ENCODE measurements at places on chromosomes 2 and 18.
A peak's percentile ranks its signal among the peaks of the same experiment; 100 is the strongest.

DNA sequence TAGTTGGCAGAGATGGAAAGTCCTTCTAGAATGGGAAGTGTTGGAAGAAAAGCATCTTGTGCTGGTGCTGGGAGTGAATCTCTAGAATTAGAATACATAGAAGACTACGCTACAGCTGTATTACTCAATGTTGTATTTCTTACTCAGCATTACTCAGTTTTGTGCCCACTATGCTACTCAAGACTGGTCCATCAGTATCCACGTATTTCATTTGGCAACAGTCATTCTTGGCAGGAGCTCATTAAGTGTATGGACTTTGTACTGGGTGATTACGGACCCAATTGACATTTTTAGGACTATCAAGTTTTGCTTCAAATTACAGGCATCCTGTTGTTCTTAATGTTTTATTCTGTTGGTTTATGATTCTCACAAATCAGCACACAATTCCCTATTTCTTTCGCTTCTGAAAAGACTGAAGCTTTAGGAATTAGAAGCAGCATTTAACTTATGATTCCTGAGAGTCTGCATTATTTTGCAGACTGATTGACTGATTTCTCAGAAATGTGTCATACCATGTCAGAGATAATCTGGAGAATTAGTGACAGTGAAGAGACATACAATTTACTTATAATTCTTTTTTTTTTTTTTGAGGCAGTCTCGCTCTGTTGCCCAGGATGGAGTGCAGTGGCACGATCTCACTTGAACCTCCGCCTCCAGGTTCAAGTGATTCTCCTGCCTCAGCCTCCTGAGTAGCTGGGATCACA lies 136.9 kb downstream of the MYO3B start:
- no peak for DNase-seq

GRCh38 chr2:35821675-35822074 lies 533.9 kb upstream of the CRIM1 start:
- DNase-seq = no peak

GRCh38 chr2:19457809-19458208 lies 99.4 kb upstream of the OSR1 start:
- no peak for DNase-seq

DNA sequence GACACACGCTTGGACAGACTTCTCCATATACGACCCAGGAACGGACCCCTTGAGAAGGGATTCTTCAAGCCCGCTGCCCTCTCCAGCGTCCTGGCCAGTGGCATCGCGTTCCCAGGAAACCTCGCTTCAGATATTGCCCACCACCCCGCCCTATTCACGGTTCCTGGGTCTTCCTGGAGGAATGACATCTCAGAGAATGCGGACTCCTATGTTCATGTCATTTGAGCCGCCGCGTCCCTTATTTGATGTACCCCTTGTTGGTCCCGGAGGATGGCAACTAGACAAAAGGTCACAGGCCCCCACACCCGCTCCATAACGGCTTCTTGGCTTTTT lies 588 bp upstream of the CCDC93 start:
- no peak for DNase-seq

DNA sequence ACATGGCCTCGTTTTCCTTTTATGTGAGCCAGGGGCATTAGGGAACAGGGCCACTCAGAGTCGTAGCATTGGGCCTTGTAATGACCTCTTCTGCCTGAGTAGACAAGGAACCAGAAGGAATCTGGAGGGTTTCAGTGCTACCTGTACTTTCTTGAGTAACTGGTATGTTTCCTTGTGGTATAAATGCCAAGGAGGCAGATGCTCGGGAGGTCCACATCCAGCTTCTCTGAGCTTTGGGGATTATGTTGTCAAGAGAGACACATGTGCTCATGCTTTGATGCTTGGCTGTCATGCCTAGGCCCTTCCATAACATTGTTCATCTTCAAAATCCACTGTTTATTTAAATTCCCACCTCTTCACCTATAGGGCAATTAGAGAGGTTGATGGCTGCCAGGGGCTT lies 26.3 kb downstream of the FOSL2 start:
- DNase-seq = no peak

DNA sequence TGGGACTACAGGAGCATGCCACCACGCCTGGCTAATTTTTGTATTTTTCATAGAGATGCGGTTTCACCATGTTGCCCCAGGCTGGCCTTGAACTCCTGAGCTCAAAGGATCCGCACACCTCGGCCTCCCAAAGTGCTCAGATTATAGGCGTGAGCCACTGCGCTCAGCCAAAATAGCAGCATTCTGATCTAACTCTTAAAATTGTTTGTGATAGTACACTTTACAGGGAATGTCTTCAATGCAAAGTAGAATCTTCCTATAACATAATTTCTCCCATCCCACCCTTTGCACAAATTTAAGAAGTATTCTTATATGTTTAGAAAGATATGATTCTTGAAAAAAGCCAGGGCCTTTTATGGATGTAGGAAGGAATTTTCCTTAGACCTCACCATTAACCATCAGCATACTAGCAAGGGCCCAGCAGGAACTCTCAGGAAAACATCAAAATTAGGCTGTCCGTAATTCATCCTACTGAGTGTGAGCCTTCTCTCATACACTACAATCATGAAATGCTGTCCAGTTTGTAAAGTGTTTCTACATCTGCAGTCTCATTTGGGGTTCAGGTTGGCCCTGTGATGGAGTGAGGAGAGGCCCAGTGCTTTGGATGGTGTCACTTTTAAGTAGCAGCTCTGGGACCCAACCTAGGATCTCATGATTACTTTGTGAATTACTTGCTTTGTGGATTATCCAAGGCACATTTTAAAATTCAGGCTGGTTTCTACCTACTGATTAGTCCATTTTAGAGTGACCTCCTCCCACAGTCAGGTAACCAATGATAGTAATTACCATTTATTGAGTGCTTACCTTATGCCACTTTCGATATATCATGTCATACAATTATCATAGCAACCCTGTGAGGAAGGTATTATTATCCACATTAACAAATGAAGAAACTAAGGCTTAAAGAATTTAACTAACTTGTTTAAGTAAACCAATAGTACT lies 37.5 kb upstream of the DLX1 start:
- DNase-seq = no peak

GRCh38 chr2:82875858-82876257 lies 1583.2 kb downstream of the SUCLG1 start:
- no peak for DNase-seq

- no peak for DNase-seq
Measured at GRCh38 chr2:38163006-38163405, 87.1 kb upstream of the CYP1B1 start.

DNA sequence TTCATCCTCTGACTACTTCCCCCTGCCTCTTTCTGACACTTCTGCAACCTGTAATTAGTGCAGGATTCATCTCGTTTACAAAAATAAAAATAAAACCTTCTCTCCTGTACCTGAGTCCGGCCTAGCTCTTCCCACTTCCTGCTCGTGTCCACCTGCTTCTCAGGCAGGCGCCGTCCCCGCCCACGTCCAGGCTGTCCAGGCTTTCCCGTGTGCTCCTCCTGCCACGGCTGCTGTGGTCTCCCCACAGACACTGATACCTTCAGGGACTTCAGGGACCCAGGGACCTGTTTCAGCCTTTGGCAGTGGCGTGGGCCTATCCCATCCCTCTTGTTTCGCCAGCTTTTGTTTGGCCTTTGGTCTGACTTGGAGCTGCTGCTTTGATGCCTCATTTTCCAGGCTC lies 272.5 kb downstream of the PHLPP1 start:
- no peak for DNase-seq

GRCh38 chr2:88090446-88091283 lies 23.0 kb downstream of the SMYD1 start:
- DNase-seq = no peak

DNA sequence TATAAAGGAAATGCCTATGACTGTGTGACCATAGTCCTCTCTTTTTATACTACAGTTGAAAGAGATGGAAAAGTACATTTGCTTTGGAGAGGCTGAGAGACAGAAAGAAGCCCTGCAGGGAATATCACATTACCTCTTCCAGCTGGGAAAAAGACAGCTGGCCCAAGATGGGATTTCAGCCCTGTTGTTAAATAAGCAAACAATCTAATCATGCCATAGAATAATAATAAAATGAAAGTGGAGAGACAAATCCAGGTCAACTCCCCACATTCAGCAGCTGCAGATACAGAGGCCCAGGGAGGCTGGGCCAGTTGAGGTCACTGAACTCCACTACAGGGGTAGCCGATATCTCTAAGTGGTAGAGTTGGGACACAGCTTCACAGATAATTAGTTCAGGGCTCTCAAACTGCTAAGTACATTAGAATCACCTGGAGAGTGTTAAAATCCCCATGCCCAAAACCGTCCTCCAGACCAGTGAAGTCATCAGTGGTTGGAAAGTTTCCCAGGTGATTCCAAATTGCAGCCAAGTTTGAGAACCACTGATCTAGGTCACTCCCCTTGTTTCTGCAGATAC lies 81.9 kb downstream of the MOGAT1 start:
- DNase-seq = no peak

GRCh38 chr2:191351298-191351697 lies 106.1 kb downstream of the MYO1B start:
- no peak for DNase-seq

GRCh38 chr2:238236571-238236970 lies 3.3 kb downstream of the HES6 start:
- DNase-seq = no peak

GRCh38 chr18:75247611-75248421 lies 37.2 kb downstream of the TSHZ1 start:
- no peak for DNase-seq

GRCh38 chr2:95345563-95346230 lies 48.5 kb downstream of the KCNIP3 start:
- peak; percentile 11 for DNase-seq

DNA sequence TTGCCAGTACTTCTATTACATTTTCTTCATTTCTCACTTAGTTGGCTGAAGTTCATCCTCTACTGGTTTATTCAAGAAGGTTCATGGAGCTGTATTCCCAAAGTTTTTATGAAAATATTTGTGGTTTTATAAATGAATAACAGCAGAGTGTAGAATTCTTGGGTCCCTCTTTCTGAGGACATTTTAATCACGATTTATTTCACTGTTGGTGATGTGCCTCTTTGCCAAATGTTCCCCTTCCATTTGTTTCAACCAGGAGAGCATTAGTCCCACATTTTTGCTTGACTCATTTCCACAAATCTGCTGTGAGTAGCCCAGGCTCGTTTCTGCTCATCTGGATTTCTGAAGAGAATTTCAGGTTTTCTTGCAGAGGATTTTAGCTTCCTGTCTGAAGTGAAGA lies 20.8 kb downstream of the COPS7B start:
- DNase-seq = no peak

DNA sequence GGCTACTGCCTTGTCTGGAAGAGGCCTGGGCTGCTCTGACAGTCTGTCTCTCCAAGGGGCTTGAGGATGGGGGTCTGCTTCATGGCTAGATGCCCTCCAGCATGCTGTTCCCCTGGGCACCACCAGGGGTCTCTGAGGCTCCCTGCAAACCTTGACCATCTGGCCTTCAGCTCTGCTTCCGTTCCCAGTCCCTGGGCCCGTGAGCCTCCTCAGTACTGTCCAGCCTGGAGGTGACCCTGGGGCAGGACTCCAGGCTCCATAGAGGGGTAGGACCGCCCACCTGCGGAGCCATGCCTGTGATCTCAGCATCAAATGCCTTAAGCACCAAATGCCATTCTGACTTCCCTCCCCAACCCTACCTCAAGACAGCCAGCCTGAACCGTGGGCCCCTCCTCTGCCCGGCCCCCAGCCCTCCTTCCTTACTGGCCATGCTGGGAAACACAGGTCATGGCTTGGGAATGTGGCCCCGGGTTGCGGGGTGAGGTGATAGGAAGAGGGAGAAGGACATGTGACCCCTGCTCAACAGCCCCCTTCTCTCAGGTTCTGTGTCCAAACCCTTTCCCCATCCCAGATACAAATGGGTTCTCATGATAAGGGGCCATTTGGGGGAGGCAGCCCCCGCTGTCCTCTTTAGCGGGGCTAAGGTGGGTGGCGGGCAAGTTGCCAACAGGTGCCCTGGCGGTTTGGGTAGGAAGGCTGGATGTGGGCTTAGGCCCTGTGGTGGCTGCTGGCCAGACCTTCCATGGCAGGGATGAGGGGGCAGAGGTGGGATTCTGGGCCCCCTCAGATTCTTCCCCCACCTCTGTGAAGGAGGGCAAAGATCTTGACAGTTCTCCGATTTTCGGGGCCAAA lies 25.0 kb downstream of the SPEG start:
- no peak for DNase-seq

- DNase-seq = no peak
Measured at GRCh38 chr2:211512806-211513205, 956.4 kb downstream of the CPS1 start.

DNA sequence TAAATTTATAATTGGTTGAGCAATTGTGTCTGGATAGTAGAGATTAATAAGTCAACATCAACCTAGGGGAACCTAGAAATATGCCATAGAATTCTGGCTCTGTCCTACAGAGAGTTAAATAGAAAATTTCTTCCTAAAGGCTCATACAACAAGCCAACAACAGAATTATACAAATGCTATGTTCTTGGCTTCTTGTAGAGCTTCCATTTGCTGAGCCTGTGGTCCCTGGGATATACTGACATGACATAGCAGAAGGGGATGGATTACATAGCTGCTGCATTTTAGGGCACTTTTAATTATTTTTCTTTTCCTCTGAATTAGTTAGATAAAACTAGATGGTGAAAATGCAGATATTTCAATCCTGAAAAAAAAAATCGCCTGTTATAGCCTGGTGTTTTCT lies 95.5 kb upstream of the ST6GAL2 start:
- DNase-seq = no peak

- no peak for DNase-seq
Measured at GRCh38 chr18:9507565-9508088, 32.3 kb downstream of the RALBP1 start.

- DNase-seq = no peak
Measured at GRCh38 chr2:236317938-236318396, 53.8 kb upstream of the ASB18 start.

DNA sequence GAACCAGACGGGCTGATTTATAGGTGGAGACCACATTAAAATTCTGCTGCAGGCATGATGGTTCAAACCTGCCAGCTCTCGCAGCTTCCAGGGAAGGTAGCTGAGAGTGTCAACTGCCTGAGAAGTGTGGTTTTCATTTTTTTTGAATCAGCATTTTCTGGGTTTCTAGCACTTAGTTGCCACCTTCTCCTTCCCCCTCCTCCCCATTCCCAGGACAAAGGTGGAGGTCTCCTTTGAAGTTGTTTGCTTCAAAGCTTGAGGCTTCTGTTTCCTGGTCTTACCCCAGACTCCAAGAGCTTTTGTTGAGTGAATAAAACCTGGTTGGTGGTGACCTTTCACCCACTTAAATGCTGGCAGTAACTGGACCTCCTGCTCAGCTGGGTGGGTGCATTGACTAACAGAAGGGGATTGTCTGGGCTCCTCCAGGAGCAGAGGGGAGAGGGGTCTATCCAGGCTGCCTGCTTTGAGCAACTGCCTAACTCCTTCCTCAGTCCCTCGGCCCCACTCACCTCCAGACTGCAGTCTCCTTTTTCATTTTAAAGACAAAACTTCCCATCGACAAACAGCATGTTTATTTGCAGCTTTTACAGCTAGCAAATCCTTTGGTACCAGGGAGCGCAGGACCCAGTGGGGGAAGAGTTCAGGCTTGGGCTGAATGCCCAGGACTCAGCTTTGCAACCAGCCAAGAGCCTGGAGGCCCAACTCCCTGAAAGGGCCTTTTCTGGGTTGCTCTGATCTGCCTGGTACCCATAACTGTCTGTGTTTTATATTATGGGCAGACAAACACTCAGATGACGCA lies 3.5 kb downstream of the RHOB start:
- no peak for DNase-seq

Data from NCI-H446 (cell line).